Mucosa of descending colon (tissue), 3 donors: ENCODE measurements at places on chromosomes 3 and 15. TPM values are rescaled to one million over a fixed set of nuclear protein-coding genes. Genes with fewer than 3 reads are reported as not detected.

Gene TGM4
- not detected for total RNA-seq

Gene CACNA2D3
- 3.5 TPM for total RNA-seq

DNA sequence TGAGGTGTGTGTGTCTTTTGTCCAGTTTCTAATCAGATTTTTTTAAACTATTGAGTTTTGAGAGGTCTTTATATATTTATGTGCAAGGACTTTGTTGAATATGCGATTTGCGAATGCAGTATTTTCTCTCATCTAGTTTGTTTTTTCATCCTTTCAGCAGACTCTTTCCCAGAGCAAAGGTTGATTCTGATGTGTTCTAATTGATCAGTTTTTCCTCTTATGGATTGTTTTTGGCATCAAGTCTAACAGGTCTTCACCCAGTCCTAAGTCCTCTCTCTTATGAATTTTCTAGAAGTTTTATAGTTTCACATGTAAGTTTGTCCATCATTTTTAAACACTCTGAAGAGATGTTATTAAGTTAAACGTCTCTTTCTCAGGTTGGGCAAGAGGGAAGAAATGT, 17.8 kb upstream of the TJP1 start:
- no peak for DNase-seq

DNA sequence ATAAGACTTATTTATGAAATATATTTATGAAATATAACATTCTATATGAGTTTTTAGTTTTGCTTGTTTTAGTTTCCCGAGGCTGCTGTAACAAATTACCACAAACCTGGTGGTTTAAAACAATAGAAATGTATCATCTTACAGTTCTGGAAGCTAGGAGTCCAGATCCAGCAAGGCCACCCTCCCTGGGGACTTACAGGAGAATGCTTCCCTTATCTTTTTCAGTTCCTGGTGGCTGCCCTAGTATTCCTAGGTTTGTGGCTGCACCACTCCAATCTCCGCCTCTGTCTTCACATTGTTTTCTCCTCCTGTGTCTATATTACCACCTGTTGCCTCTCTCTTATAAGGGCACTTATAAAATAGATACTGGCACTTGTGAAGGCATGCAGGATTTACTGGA, 877.8 kb downstream of the TUSC7 start:
- no peak for DNase-seq

DNA sequence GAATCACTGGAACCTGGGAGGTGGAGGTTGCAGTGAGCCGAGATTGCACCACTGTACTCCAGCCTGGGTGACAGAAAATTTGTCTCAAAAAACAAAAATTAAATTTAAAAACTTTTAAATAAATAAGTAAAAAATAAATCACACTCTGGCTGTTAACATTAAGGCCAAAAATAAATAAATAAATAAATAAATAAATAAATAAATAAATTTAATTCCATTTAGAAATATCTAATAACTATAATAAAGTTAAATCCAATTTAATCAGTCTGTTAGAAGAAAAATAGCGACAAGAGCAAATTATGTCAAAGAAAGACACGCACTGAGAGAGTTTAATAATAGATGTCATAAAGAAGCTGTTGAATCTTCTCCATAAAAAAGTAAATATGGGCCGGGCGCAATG, 13.4 kb downstream of the MAP4 start:
- no peak for DNase-seq

DNA sequence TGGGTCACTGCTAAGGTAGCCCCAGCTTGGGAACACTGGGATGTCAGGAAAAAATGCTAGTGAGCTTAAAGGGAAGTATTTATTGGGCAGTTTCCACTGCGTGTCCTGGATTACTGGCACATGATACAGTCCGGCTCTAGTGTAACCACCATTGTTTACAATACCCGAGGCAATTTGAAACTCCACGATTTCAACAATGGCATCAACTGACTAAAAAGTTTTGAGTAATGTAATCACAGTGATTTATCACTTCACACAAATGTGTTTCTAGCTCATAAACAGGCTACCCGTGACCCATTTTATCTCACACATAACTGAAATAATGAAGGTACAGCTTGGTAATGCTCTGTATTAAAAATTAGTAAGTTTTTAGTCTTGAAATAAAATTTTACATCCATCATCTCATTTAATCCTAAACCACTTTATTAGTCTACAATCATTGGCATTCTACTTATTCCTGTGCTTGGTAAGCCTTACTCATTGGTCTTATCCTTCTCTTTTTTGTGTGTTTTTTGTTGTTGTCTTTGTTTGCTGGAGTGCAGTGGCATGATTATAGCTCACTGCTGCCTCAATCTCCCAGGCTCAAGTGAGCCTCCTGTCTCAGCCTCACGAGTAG, 7.6 kb downstream of the ZMAT3 start:
- no peak for DNase-seq
